ENCODE measurements at places on chromosomes 13 and 19.

DNA sequence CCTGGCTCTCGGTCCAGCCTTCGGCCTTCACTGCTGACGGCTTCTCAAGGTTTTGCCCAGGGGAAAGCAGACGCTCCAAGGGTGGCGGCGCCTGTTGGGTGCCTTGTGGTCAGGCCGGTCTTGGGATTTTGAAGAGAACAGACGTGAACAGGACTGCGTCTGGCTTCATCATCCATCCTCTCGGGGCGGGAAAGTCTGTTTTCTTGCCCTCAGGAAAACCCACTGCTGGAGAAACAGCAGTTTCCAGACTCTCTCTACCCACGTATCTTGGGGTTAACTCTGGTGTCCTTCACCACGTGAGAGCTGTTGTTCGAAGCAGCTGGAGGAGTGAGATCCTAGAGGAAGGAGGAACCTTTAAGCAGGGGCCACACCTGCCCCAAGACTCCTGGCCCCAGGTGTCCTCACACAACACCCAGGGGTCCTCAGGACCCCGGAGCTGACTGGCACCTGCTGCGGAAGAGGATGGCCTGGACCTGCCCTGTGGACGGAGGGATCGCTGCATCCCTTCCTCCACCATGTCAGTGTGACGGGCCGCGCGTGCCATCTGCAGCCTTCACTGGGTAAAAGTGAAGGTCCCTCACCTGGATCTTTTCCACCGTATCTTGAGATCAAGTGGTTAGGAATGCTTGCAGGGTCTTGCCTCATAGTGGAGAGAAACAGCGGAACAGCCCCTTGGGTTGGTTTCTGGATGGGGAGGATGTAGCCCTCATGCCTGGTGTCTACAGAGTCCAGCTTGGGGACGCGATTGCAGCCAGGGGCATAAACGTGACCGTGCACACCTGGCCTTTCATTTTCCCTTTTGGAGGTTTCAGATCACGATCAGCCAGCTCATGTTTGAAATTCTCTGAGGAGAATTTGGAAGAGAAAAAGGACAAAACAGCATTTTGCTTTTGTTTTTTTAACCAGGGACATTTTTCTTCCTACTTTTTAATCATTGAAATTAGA lies 69.5 kb upstream of the MCF2L start:
- DNase-seq, result no peak

- DNase-seq, result no peak
Measured at GRCh38 chr13:112983428-112984196, 14.6 kb downstream of the MCF2L start.

DNA sequence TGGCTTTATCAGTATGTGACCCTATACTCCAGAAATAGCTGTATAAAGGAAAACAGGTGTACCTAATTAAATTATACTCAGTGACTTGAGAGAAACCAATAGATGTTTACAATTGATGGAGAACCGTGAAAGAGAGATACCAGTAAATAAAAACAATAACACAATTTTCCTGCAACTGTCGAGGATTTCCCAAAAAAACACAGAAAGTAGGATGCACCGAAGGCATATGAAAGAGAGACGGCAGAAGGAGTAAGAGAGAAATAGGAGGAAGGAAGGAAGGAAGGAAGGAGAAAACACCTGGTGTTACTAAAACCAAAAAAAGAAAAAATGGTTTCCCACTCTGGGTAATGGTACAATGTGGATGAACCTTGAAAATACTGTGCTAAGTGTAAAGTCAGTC lies 6.8 kb upstream of the ZNF229 start:
- no peak for DNase-seq

DNA sequence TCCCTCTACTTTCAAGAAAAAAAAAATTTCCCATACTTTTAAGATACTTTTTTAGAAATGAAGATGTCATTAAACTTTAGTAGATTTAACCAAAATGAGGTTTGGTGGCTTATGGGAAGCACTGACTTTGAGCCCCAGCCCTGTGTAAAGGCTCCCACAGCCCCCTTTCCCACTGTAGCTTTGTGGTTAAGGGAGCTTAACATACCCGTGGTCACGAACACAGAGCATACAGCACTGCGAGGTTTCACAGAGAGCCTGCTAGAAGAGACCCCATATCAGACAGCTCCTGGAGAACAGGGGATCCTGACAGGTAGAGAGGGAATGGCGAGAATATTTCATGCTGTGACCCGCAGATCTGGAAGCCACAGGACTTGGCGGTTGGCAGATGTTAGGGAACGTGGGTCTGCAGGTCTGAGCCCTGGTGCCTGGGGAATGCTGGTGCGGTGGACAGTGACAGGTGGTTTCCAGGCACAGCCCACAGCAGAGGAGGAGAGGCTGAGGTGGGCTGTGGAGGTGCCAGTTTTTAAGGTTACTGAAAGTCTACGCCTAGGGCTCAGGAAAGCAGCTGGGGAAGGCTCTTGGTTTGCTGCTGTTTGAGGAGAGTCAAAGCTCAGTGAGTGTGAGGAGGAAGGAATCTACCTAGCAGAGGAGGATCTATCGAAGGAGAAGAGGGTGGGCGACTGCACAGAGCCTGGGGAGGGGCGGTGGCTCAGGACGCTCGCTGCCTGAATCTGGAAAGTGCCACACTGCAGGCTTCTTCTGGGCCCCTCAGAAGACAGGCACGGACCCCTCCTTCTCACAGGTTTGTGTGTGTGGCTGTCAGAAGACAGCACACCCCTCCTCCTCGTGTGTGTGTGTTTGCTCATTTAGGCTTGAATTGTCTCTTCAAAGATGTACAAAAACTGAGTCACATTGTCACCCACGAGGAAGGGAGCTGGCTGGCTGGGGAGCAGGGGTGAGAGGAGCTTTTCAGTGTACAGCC lies 49.9 kb downstream of the SLC7A9 start:
- no peak for DNase-seq

GRCh38 chr13:91174886-91175501 lies 172.5 kb upstream of the MIR17HG start:
- DNase-seq, result no peak

- DNase-seq, result no peak
Measured at GRCh38 chr19:55452749-55453346, 8.6 kb downstream of the ISOC2 start.

DNA sequence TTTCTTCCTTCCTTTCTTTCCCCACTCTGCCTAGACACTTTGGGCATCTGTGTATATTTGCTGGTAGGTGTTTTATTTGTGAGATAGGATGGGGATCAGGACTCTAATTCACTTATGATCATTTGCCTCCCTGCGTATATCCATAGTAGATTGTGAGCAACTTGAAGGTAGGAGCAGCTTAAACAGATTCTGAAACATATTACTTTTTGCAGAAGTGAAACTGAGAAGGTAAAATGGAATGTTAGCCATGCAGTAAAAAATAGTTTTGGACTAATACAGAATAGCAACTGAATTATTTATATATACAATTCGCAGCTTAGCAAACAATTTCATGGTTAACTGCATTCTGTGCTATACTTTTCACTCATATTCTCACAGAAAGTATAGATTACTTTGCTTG lies 38.7 kb downstream of the RNF6 start:
- DNase-seq, result no peak

- no peak for DNase-seq
Measured at GRCh38 chr19:56678205-56678604, 6.6 kb upstream of the ZNF835 start.

GRCh38 chr19:867301-867793 lies 7.9 kb downstream of the CFD start:
- DNase-seq, result no peak

- no peak for DNase-seq
Measured at GRCh38 chr13:106184790-106185189, 350.7 kb downstream of the EFNB2 start.

- DNase-seq, result no peak
Measured at GRCh38 chr19:27905074-27905473, 1307.9 kb downstream of the UQCRFS1 start.

- no peak for DNase-seq
Measured at GRCh38 chr13:113452466-113452865, 822 bp downstream of the ADPRHL1 start.

- DNase-seq, result no peak
Measured at GRCh38 chr19:10983026-10983425, 22.2 kb downstream of the SMARCA4 start.

DNA sequence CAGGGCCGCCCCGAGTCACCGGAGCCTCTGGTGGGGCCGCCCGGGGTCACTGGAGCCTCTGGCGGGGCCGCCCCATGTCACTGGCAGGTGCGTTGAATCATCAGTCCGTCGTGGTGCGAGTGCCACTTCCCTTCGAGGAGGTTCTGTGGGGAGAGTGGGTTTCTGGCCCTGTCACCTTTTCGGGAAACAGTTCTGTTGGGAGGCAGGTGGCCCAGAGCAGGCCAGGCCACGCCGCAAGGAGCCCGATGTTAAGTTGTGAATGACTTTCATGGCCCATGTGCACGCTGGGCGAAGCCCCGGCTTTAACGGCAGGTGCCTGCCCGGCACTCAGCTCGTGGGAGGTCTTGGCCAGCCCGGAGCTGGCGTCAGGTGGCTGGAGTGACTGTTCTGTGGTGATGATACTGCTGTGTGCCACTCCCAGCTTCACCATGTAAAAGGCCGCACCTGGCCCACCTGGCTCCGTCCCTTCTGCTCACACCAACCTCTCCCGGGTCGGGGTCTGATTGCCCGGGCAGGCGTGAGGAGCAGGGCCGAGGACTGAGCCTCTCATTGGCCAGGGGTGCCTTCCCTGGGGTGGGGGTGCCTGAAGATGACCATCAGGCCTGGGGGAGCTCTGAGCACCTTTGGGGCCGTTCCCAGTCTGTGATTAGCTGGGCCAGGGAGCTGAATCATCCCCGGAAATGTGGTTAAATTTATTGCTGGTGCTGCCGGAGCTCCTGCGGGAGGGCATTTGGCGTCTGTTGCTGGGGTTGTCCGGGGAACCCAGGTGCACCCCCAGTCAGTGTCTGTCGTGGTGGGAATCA lies 29.2 kb downstream of the CSNK1G2 start:
- DNase-seq, result no peak

DNA sequence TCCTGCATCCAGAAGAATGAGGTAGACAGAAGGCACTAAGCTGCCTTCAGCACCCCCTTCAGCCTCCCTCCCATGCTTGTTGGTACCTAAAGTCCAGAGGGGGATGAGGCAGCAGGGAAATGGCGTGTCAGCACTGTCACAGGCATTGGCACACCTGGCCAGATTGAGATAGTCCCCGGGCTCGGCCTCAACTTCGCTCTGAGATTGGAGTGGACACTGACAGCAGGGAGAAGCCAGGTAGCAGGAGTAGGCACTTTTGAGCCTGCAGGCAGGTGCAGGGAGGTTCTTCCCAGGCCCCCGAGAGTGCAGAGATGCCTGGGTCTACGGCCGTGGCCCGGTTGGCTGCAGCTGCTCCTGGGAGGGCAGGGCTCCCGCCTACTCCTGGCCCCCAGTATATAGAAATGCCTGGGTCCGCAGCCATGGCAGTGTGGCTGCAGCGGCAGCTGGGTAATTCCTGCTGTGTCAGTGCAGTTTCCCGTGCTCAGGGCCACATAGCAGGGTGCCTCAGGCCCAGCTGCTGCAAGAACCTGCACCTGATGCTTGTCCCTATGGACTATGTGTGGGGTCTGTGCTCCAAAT lies 160.3 kb downstream of the SLITRK6 start:
- no peak for DNase-seq
